ENCODE measurements at places on chromosomes 7 and 10. TPM values are rescaled to one million over a fixed set of nuclear protein-coding genes. Genes with fewer than 3 reads are reported as not detected.

DNA sequence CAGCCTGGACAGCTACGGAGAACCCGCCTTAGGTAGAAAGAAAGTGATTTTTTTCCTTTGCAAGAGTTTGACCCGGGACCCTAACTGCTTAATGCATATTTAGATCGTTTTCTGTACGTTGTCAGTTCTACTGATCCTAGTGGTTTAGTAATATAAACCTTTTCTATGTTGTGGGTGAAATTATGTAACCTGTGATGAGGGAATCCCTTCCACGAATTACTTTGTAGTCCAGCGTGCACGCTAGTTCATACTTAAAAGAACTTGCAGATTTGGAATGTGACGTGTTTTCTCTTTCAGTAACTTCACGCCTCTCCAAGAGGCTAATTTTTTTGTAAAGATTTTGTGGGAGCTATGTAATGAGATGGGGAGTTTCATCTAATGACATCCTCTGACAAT is 705 bp downstream of the SLF2 start:
- DNase-seq, result no peak
- H3K27ac ChIP-seq, result peak overlapping the region; percentile 97
- peak overlapping the region; percentile 99 for H3K4me3 ChIP-seq
- peaks cover 8% of the 10 kb centered on the region for H3K36me3 ChIP-seq
- peaks cover 43% of the 10 kb centered on the region for H3K4me1 ChIP-seq

- H3K4me1 ChIP-seq, result no peaks in the 10 kb centered on the region
- H3K27me3 ChIP-seq, result peaks cover 31% of the 10 kb centered on the region
Observed at GRCh38 chr10:130737186-130737585, 574.3 kb downstream of the TCERG1L start.

- no peaks in the 10 kb centered on the region for H3K36me3 ChIP-seq
- peak within 1 kb of the TSS; percentile 99 for H3K27ac ChIP-seq
- DNase-seq, result peak; percentile 80
- peak within 1 kb of the TSS; percentile 97 for H3K4me3 ChIP-seq
- H3K27me3 ChIP-seq, result no peaks in the 10 kb centered on the region
- peaks cover 55% of the 10 kb centered on the region for H3K4me1 ChIP-seq
Observed at GRCh38 chr10:70052462-70053217, at the start of gene MACROH2A2. TSS of gene MACROH2A2 (plus strand) at chr10:70052846. CDS start at chr10:70075659, 22,813 bp downstream.

GRCh38 chr7:100943693-100944092 is 5.6 kb upstream of the MUC3A start:
- peaks cover 2% of the 10 kb centered on the region for H3K36me3 ChIP-seq
- peaks cover 5% of the 10 kb centered on the region for H3K27me3 ChIP-seq
- no peak overlapping the region for H3K27ac ChIP-seq
- peaks cover 9% of the 10 kb centered on the region for H3K4me1 ChIP-seq

The TMEM178B gene
- total RNA-seq, result 0.31 TPM

DNA sequence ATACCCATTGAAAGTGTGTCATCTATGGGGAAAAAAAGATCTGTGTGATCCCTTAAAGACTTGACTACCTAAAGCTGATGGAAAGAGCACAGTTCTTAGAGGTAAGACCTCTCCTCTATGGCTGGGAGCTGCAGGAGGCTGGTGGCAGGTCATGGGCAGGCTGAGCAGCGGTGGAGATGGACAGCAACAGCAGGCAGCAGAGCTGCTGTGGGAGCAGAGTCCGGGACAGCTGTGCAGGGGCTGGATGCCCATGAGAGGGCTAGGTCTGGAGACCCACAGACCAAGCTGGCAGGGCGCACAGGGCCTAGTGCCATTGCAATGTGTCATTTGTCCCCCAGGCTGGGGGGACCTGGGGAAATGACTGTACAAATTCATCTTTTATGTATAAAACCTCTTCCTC is 13.4 kb upstream of the EPHA1 start:
- H3K4me1 ChIP-seq, result peaks cover 22% of the 10 kb centered on the region
- DNase-seq, result no peak
- H3K36me3 ChIP-seq, result no peaks in the 10 kb centered on the region
- no peaks in the 10 kb centered on the region for H3K27me3 ChIP-seq
- no peak overlapping the region for H3K27ac ChIP-seq

The PDK4 gene
- 1.1 TPM for total RNA-seq

DNA sequence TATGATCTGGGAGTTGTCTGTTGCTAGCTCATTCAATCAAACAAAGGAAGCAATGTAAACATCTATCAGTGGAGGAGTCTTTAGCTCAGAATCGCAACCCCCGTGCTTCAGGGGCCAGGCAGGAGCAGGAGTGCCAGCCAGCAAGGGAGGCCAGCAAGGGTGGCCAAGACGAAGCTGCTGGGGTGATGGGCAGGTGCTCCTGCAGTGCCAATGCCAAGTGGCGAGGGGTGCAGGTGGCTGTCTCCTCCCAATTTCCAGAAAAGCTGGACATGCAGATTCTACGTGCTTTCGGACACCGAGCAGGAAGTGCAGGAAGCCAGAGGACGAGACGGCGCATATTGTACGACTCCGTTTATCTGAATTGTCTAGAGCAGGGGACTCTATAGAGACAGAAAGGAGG is 48.1 kb upstream of the EBF3 start:
- no peak for DNase-seq
- no peak overlapping the region for H3K27ac ChIP-seq
- no peak overlapping the region for H3K4me3 ChIP-seq
- H3K27me3 ChIP-seq, result peaks cover 41% of the 10 kb centered on the region

DNA sequence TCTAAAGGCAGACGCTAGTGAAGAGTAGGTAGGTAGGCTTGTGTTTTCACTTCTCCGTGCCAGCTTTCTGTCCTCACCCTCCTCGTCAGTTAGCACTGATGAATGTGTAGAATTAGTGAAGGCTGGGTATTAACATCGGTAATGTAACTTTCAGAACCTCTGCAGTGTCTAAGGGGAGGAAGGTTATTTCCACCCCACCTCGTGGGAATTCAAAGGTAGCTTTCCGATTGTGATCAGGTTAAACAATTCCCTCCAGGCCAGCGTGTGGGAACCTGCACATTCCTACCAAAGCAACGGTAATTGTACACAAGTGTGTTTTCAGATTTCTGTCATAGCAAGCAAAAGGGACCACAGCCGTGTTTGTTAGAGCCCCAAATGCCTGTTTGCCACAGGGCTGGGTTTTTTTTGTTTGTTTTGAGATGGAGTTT is 405.0 kb upstream of the GALNT17 start:
- no peak overlapping the region for H3K4me3 ChIP-seq
- H3K27ac ChIP-seq, result peak overlapping the region; percentile 21
- DNase-seq, result no peak

The TAS2R3 gene
- total RNA-seq, result 5.6 TPM

DNA sequence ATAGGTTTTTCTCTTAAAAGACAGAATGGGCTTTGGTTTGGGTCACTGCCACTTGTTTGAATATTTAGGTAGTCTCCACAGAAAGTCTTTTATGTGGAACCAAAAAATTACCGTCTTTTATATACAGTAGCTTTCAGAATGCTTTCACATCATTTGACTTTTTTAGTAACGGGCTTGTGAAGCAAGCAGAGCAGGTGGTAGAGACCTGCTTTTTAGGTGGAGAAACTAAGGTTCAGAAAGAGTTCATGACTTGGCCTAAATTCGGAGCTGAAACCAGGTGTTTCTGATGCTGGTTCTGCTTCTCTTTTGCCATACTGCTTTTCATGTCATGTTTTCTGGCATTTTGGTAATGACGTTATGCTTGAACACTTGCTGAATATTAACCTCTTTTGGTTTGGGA is 36.3 kb downstream of the GARS1 start:
- no peak overlapping the region for H3K27ac ChIP-seq
- no peaks in the 10 kb centered on the region for H3K27me3 ChIP-seq
- peaks cover 51% of the 10 kb centered on the region for H3K36me3 ChIP-seq
- no peak overlapping the region for H3K4me3 ChIP-seq
- DNase-seq, result no peak

DNA sequence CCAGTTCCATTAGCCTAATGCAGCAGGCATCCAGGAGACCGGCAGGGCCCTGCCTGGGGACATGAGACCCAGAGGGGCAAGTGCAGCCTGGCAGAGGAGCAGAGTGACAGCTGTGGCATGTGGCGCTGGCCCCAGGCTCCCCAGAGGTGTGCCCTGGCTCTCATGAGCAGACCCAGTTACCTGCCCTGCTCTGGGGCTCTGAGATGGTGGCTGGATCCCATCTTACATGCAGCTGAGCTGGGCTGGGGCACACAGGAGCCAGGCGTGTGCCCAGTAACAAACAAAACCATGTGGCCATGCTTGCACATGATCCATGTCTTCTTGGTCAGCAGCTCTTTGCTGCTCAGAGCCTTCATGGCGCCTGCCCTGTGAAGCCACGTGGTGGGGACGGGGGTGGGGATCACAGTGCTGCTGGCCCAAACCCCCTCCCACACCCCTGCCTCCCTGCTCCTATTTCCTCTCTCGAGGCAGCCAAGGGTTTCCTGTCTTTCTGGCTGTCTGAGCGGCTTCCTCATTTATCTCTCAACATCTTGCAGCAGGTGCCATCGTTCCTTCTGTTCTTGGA is 40.3 kb upstream of the GTF2I start:
- DNase-seq, result no peak
- H3K4me1 ChIP-seq, result peaks cover 12% of the 10 kb centered on the region

The ATG9B gene
- total RNA-seq, result 11.8 TPM

DNA sequence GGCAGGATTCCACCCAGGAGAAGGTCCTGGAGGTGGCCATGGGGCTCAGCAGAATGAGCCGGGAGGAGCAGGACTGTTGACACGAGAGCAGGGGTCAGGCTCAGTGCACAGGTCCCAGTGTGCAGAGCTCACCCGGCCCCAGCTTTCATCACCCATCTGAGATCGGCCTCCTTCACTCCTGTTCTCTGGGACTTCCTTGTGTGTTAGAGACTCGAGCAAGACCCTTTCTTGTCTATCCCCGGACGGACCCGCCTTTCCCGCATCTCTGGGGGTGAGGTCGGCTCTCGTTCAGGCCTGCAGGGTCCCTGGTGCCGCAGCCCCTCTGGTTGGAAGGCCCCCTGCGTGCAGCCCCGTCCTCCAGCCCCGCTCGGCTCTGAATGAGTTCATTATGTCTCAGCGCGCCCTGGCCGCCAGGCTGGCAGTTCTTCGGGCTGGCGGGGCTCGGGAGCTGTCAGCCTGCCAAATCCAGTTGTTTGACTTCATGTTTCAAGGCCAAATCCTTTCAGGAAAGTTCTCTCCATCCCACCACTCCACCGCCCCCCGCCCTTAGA is 127.9 kb downstream of the LHPP start:
- H3K36me3 ChIP-seq, result peaks cover 5% of the 10 kb centered on the region
- H3K27ac ChIP-seq, result no peak overlapping the region
- no peaks in the 10 kb centered on the region for H3K27me3 ChIP-seq
- peaks cover 20% of the 10 kb centered on the region for H3K4me1 ChIP-seq
- no peak overlapping the region for H3K4me3 ChIP-seq
- DNase-seq, result no peak

DNA sequence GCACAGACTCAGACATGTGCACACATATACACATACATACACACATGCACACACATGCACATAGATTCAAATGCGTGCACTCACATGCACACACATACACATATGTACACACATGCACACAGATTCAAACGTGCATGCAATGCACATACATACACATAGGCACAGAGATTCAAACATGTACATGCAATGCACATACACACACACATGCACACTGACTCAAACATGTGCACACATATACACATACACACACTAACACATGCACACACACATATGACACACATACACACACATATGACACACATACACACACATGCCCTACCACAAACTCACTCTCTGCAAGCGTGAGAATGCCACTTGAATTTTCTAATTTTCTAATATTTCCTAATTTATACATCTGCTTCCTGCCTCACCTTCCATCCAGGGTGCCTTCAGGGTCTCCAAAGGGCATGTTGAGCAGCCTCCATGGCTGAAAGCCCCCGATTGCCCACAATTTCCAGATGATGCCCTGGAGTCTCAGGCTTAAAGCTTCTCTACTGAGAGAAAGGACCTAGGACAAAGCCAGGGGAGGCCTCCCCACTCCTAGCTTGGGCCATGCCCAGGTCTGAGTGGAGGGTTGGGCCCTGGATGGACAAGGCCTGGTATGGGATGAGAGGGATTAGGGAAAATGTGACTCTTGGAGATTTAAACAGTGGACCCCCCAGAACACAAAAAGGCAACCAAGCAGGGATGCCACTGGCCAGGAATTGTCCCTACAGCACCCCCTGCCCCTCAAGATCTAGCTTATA is 487.1 kb downstream of the TCERG1L start:
- H3K4me1 ChIP-seq, result no peaks in the 10 kb centered on the region
- H3K4me3 ChIP-seq, result no peak overlapping the region
- no peak for DNase-seq
- no peaks in the 10 kb centered on the region for H3K36me3 ChIP-seq
- peaks cover 3% of the 10 kb centered on the region for H3K27me3 ChIP-seq

The GPR85 gene
- total RNA-seq, result 1.8 TPM

DNA sequence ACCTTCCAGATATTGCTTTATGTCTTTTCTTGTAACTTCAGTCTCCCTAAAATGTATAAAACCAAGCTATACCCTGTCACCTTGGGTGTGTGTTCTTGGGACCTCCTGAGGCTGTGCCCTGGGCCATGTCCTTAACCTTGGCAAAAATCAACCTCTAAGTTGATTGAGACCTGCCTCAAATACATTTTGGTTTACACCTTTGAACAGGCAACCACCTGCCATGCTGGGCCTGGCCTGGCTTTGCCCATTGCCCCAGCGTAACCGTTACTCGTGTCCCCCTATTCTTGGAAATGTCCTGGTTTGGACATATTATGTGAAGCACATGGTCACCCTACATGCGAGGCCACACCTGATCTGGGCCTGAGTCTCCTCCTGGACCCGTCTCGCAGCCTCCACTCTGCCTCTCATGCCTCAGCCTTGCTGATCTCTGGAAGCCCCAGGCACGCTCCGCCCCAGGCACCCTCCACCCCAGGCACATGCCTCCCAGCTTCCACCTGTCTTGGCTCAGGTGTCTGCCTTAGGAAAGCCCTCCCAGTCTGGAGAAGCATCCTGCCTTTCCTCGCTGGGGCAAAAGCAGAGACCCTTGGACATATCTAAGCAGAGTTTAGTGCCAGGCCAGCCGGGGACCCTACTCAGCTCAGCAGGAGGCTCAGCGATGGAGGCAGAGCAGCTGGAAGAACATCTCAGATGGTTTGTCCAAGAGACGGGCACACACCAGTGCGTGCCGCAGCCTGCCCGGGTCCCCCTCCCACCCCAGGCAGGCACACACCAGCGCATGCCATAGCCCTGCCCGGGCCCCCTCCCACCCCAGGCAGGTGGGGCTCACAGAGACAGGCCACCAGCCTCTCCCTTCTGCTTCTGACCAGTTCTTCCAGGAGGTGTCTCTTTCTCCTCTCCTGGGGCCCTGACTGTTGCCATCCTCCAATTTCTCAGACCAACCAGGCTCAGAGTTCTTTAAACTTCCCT is 4.0 kb upstream of the VIPR2 start:
- no peak overlapping the region for H3K27ac ChIP-seq
- no peaks in the 10 kb centered on the region for H3K36me3 ChIP-seq
- no peak for DNase-seq
- H3K4me1 ChIP-seq, result peaks cover 9% of the 10 kb centered on the region
- no peak overlapping the region for H3K4me3 ChIP-seq
- H3K27me3 ChIP-seq, result peaks cover 34% of the 10 kb centered on the region

DNA sequence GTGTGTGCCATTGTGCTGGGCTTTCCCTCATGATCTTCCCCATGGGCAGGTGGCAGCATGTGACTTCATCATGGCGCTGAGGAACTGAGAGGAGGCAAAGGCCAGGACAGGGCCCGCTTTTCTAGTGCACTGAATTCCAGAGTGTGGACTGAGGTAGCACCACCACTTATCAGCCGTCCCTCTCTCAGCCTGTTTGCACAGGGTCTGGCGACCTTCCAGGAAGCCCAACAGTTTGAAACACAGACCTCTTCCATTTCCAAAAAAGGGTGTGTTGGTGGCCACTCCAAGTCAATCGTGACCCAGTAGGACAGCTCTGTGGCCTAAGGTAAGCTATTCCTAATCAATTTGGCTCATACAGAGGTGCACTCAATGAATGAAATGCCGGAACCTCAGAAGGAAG is 4.4 kb downstream of the DNAJC30 start:
- DNase-seq, result no peak
- H3K36me3 ChIP-seq, result peaks cover 19% of the 10 kb centered on the region
- no peak overlapping the region for H3K27ac ChIP-seq
- H3K4me3 ChIP-seq, result no peak overlapping the region
